Astrocyte of the spinal cord (primary cell): ENCODE measurements at places on chromosomes 12 and 14.
A peak's percentile ranks its signal among the peaks of the same experiment; 100 is the strongest.

GRCh38 chr12:13465635-13466034, 269.1 kb downstream of the EMP1 start:
- DNase-seq: no peak

DNA sequence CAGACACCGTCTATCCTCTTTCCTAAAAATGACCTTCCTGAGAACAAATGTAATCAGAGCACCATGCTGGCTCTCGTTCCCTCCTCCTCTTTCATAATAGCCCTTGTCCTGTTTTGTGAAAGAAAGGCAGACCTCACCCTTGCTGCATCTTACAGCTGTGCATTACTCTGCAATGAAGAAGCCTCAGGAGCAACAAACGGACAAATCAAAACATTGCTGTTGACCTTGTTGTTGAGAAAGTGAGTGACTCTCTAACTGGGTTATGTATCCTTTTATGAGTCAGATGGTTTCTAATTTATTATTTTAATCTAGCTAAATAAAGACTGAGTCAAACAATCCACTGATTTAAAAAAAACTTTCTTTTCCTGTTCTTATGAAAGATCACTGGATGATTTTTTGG, 180.9 kb downstream of the RPS29 start:
- peak; percentile 75 for DNase-seq

DNA sequence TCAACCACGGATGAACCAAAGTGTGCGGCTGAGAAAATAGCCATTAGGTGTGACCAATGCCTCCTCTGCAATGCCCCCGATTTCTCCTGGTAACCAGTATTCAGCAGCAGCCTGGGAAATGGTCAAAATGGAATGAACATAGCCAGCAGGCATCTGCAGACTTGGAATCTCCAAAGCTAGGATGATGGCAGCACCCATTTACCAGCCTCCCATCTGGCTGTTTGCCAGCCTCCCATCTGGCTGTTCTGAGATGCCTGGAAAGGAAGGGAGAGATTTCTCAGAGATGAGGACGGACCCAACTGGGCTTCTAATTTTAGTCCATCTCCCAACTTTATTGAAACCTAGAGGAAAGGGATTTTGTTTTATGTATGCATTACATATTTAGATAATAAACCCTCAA, 16.2 kb downstream of the CLMN start:
- no peak for DNase-seq

DNA sequence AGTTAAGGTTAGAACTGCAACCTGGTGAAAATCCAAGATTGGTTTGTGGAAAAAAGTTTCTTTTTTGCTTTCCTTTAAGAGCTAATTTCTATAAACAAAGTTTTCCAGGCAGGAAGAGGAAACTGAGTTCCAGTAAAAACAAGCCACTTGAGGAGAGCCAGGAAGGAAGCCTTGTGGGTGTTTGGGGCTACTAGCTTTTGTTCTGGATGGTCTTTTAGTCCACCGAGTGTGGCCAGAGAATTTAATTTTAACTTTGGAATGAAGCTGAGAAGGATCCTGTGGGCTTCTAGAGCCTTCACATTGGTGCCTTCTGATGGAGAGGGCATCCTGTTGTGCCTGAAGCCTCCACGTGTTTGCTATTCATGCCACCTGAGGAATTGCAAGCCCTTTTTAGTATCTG, 327.9 kb downstream of the C12orf75 start:
- no peak for DNase-seq

DNA sequence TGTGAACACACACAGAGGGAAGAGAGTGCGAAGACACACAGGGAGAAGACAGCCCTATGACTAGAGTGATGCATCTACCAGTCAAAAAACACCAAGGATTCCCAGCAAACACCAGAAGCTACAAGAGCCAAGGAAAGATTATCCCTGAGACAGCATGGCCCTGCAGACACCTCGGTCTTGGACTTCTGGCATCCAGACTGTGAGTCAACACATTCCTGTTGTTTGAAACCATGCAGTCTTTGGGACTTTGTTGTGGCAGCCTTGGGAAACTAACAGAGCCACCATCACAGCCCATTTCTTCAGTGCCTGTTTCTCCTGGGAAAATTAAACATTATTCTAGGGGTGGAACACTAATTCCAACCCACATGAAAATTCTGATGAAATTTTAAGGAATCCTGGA, 220.6 kb downstream of the GXYLT1 start:
- no peak for DNase-seq
